ENCODE measurements at places on chromosomes 6 and 20.

DNA sequence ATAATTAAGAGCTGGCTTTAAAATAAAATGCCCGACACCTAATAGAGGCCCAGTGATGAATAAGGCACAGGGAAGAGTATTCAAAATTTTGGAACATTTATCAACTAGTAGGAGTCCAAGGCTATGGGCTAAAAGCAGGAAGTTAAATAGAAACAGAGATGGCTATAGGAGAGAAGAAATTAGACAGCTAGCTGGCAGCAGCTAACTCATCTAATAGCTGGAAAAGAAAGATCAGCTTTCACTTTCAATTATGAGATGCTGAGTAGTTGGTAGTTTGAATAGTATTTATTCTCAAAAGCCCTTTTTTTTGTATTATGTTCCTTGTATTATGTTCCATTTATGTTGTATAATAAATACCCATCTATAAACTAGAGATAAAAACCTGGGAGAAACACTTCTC lies 215.7 kb downstream of the SLC35F1 start:
- no peak for DNase-seq

GRCh38 chr20:56829788-56830385 lies 200.8 kb downstream of the TFAP2C start:
- no peak for DNase-seq

- no peak for DNase-seq
Observed at GRCh38 chr20:33803921-33804337, 7.2 kb upstream of the CHMP4B start.

DNA sequence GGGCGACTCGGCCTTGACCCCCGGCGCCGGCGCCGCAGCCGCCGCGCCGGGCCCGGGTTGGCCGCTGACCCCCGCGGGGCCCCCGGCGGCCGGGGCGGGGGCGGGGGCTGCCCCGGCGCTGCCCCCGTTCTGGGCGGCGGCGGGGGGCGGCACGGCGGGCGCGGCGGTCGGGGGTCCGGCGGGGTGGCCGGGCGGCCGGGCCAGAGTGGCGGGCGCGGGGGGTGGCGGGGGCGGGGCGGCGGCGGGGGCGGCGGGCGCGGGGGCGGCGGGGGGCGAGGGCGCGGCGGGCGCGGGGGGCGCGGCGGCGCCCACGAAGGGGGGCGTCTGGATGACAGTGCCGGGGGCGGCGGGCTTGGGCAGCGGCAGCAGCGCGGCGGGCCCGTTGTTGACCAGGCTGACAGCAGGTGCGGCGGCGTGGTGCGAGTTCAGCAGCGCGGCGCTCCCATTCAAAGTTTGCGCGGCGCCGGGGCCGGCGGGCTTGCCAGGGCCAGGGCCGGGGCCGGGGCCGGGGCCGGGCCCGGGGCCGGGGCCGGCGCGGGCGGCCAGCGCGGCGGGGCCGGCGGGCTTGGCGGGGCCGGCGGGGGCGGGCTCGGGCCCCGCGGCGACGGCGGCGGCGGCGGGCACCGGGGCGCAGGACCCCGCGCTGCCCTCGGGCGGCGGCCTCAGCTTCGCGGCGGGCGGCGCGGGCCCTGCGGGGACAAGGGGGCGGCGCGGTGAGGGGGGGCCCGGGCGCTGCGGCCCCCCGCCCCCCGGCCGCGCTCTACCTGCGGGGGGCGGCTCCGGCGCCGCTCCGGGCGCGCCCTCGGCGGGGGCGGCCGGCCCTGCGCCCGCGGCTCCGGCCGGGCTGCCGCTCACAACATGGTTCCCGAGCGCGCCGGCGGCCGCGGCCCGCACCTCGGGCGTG lies 659 bp downstream of the TAF4 start:
- DNase-seq = no peak

GRCh38 chr6:126764671-126765070 lies 353.8 kb upstream of the RSPO3 start:
- DNase-seq = no peak
